Stimulated activated CD4-positive, alpha-beta T cell treated with anti-CD3 and anti-CD28 coated beads, Interleukin-1b, Interleukin-23, amount 100 ng/mL, for 4 hours (primary cell): ENCODE measurements at places on chromosomes 2 and 18.

- DNase-seq: no peak
These were observed 490.0 kb downstream of the TXNL1 start for GRCh38 chr18:56148373-56148772.

DNA sequence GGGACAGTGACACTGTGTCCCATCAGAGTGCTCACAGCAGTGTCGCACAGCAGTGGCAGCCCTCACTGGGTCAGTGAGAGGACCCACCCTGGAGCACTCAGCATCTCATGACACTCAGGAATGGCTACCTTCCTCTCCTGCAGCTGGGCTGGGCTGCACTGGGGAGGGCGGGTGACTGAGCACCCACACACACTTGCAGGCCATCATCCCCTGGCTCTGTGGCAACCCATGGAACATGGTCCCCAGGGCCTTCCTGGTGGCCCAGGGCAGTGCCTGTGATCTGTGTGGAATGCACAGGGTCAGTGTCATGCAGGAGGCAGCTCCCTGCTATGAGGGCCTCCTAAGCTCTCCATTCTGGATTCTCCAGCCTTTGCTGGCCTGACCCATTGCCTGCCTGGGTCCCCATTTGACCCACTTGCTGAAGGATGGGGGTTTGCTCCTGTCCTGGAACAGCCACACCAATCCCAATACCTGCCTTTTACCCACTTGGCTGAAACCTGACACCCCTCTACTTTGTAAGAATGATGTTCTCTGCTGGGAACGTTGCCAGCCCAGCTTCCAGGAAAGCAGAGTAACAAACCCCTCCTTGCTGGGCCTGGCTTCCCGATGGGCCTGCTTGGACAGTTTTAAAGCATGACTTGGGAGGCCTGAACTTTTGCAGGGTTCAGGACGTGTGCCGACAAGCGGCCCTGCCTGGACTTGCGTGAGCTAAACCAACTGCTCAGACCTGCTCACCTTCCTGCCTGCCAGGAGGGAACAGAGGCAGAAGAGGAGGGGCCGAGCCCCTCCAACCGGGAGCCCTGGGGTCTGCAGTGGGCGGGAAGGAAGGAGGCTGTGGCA, 13.7 kb downstream of the HS6ST1 start:
- no peak for DNase-seq

GRCh38 chr2:169573974-169574299, 272 bp upstream of the FASTKD1 start:
- DNase-seq: no peak

- DNase-seq: no peak
These were observed 42.0 kb downstream of the TMEM182 start for GRCh38 chr2:102803897-102804217.

DNA sequence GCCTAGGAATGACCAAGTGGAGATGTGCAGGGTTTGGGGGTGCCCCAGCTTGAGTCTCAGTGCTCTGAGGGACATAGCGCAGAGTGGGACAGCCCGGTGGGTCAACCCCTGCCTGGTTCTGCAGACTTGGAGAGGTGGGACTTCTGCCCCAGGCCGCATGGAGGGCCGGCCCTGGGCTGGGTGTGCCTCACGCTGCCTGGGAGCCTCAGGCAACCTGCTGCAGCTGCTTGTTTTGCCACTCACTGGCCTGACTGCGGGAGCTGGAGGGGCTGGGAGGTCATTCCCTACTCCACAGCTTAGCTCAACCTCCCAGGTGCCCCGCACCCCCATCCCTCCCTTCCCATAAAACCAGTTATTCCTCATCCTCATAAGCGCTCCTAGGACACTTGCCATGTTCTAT, 33.1 kb downstream of the ODC1 start:
- no peak for DNase-seq

GRCh38 chr2:85984788-85985187, 96.0 kb upstream of the ST3GAL5 start:
- DNase-seq: no peak

- DNase-seq: no peak
These were observed 105.1 kb downstream of the SLC8A1 start for GRCh38 chr2:40346535-40347354.

DNA sequence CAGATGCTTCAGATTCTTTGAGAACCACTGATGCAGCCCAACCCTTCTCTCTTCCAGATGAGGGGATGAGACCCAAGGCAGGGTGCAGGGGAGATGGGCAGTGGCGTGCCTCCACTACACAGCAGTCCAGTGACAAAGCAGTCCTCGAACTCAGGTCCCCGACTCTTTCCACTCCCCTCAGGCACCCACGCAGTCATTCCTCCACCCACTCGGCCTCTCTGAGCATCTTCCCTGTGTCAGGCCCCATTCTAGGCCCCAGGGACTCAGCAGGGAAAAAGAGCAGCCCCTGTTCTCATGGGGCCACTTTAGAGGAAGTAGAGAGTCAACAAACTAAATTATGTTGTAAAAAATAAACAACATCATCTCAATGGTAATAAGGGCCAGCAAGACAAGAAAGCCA, 15.2 kb downstream of the KCNK3 start:
- DNase-seq: no peak

GRCh38 chr2:200637901-200638300, 52.1 kb downstream of the AOX1 start:
- DNase-seq: no peak

- DNase-seq: no peak
These were observed 269.7 kb downstream of the ALPK2 start for GRCh38 chr18:58359218-58359617.

DNA sequence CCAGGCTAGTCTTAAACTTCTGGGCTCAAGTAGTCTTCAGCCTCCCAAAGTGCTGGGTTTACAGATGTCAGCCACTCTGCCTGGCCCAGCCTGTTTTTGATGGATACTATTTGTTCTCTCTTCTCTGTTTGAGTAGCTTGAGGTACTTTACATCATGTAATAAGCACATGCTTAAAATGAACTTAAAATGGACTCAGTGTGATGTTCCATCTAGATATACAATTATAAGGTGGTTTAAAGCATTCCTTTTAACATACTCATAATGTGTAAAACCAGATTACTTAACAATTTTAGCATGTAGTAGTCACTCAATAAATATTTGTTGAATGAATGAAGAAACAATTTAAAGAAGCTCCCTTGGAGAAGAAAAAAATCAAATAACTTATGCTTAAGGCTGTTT, 9.6 kb downstream of the PTPRM start:
- DNase-seq: no peak

DNA sequence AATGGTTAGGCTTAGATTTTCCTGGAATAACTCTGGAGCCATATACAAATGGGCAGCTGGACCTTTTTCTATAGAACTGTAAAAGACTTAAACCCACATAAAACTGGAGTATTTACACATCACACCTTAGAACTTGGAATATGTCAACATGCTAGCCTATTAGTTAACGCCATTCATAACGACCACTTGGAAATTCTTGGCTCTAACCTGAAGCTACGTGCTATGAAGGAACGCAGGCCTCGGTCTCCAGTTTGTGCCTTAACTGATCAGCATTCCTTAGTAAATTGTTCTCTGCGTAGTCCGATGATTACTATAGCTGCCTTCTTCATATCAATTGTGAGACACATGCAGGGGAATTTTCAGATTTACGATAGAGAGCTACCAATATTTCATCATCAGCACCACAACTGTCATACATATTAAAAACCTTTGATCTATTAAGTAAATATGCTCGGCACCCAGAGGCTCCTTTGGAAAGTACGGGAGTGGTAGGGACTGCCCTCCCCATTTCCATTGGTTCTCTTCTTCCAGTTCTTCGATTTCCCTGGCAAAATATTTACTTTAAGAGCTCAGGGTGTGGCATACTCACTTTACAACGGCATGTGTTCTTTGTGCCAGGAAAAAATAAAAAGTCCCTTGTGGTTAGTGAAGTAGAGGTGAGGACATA, 17.5 kb upstream of the CCL20 start:
- no peak for DNase-seq

DNA sequence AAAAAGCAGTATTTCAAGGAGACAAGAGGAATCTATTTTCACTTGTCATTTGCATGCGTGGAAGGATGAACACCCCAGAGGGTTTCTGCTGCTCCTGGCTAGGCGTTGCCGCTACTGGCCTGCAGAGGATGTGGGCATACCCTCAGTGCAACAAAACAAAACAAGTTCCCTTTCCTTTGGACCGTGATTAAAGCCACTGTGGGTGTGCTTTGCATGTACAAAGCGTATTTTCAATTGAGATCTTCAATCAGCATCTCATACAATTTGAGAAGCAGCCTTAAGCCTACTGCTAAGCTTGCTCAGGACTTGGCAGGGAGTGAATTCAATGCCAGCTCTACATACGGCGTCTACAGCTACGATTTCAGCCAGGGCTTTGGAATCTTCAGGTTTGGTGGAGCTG, 298.4 kb downstream of the LPIN1 start:
- no peak for DNase-seq
